ENCODE measurements at places on chromosomes 2 and 18. TPM values are rescaled to one million over a fixed set of nuclear protein-coding genes. Genes with fewer than 3 reads are reported as not detected.
A peak's percentile ranks its signal among the peaks of the same experiment; 100 is the strongest.

GRCh38 chr2:209472112-209472832, 48.4 kb downstream of the MAP2 start:
- DNase-seq, result no peak

GRCh38 chr2:174072069-174072468, 106.9 kb upstream of the SP3 start:
- DNase-seq, result no peak

METTL8 gene
- total RNA-seq, result 42.9 TPM

IWS1 gene
- total RNA-seq, result 57.6 TPM

DNA sequence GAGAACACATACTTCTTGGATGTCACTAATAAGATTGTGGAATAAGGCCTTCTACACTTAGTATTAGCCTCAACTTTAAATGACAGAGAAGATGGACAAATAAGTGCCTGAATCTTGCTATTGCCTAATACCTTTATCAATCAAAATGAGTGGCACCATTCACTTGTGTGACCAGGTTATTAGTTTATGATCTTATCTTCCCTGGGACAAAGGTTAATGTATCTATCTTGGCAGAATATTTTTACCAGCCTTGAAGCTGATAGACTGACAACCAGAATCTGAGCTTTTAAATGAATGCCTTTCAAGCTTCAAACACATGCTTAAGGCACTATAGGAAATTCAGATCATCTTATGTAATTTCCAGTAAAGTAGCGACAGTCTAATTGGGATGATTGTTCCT, 202.9 kb downstream of the CCDC85A start:
- no peak for DNase-seq

DNA sequence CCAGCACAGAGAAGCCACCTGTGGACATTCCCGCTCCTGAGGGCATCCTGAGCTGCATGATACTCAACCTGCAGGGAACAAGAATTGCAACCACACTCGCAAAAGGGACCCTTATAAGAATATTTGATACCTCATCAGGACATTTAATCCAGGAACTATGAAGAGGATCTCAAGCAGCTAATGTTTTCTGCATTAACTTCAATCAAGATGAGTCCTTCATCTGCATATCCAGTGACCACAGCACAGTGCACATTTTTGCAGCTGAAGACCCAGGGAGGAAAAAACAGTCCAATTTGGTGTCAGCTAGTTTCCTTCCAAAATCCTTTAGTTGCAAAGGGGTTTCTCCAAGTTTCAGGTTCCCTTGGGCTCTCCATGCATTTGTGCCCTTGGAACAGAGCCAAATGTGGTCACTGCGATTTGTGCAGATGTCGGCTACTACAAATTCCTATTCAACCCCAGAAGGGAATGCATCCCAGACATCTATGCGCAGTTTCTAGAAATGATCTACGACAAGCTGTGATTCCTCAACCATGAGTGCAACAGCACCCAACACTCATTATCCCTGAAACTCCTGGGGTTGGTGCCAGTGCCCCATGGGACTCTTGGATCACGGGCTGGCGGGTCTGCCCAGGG, 23.3 kb upstream of the FHOD3 start:
- DNase-seq, result no peak

DNA sequence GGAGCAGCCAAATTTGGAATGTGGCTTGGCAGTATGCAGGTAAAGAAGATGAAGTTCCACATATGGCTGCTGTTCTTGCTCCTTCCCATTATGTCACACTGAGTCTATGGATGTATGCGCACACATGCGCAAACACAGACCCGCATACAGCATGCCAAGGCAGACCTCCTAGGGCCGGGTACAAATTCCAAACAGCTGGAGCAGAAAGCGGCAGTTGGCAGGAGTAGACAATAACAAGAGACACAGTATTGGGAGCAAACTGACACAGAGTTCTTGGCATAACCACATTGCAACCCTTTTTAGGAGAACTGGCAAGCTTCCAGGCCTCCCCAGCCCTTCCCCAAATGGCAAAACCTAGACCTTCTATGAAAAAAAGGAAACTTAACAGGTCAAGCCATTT, 268.9 kb downstream of the SP3 start:
- DNase-seq, result no peak

PLGLB2 gene
- total RNA-seq, result 1.8 TPM

G6PC2 gene
- not detected for total RNA-seq

GRCh38 chr2:230737791-230738226, 25.2 kb downstream of the CAB39 start:
- DNase-seq, result no peak

GRCh38 chr18:715626-716025, 3.2 kb upstream of the ENOSF1 start:
- no peak for DNase-seq

- DNase-seq, result no peak
Measured at GRCh38 chr2:21020031-21020667, 23.7 kb downstream of the APOB start.

DNA sequence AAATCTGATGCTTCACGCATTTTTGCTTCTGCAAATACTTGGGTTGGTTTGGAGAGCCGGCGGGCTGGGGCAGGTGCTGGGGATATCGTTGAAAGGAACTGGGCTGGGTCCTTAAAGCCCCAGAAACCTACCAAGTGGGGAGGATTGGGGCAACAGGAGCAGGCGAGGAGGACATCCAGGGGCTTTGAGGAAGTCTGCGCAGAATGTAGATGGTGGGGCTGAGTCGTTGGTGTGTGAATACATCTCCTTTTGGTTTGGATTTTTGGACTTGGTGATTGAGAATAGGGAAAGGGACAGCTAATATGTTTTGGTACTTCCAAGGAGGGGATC, 1.1 kb downstream of the DCC start:
- DNase-seq, result no peak

DNA sequence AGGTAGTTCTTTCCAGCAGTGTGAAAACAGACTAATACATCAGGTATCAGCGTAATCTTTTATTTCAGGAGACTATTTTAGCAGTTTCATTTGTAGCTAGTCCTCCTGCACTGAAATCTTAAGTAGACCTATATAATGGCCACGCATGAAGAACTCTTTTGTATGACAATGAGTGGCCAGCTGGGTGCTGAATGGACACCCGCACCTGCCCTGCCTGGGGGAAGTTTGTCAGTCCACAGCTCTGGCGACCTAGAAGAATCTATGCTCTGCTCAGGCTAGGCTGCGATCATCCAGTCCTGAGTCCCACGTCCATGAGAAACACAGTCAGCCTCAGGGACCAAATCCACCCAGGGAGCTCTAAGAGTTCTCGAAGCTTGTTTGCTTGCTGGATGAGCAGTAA, 709.2 kb upstream of the ID2 start:
- DNase-seq, result no peak

GRCh38 chr18:35470435-35470834, 27.3 kb downstream of the INO80C start:
- no peak for DNase-seq

GRCh38 chr2:43085929-43086328, 140.5 kb downstream of the ZFP36L2 start:
- no peak for DNase-seq

GRCh38 chr2:215794829-215795546, 218.4 kb downstream of the MREG start:
- DNase-seq, result no peak

DNA sequence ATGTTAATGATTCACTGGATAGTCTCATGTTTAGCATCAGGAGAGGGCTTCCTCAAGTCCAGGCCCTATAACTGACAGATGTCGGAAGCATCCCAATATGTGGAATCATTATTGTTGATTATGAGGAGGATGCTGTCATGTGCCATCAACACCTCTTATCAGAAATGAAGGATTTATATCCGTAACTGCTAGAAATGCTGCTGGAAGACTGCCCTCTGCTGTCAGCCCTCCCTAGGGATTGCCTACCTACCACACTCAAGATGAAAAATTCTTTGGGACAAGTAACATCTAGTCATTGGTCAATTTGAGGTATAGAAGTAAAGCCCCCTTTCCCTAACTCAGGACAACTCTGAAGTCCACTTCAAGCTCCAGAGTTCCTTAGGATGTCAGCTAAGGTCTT, 1166.5 kb upstream of the NXPH2 start:
- DNase-seq, result no peak

C2orf15 gene
- total RNA-seq, result 0.26 TPM

FAP gene
- total RNA-seq, result not detected

DNA sequence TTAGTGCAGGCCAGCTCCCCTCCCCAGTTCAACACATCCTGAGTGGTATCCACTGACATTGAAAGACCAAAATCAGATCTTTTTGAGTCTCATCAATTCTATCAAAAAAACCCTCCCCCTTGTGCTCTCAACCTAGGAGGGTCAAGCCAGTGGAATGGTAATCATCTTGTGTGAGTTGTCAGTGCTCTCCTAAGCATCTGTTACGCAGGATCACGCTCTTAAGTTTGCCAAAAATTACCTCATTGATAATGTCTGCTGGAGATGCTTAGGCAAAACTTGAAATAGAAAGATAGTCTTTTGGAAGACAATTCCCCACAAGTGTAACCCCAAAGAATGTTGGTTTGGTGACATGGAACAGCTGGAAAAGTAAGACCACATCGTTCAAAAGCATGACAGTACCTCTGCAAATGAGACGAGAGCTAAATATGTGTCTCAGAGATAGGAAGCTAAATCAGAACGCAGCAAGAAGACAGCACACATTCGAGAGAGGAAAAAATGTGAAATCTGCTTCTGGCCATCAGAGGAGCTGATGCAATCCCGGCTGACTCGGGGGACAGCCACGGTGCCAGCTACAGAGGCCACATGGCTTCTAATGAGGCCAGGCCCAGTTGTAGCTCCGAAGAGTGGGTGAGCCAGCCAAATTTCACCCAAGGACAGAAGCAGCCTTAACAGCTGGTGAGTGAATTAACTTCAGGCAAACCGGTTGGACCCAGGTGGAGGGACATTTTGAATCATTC, 753.9 kb downstream of the RNF144A start:
- peak; percentile 60 for DNase-seq

- no peak for DNase-seq
Measured at GRCh38 chr2:163834221-163834620, 98.4 kb upstream of the FIGN start.

GRCh38 chr2:100645695-100646429, 83.1 kb downstream of the PDCL3 start:
- no peak for DNase-seq

DNA sequence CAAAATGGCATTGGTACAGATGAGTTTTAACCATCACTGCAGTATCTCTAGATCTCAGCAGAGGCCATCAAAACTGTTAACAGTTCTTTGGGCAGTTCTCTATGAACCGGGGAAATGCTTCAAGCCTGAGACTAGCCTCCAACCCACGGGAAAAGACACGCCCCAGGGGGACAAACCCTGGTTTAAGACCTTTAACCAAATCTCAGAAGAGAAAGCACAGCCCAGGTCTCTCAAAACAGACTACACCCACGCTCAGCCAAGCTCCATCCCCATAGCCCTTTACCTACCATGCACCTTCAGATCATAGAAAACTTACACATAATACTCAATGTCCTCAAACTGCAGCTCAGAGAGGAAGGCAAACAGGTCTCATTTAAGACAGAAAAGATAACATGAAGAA, 78.3 kb downstream of the TMEM163 start:
- DNase-seq, result peak; percentile 44

DNA sequence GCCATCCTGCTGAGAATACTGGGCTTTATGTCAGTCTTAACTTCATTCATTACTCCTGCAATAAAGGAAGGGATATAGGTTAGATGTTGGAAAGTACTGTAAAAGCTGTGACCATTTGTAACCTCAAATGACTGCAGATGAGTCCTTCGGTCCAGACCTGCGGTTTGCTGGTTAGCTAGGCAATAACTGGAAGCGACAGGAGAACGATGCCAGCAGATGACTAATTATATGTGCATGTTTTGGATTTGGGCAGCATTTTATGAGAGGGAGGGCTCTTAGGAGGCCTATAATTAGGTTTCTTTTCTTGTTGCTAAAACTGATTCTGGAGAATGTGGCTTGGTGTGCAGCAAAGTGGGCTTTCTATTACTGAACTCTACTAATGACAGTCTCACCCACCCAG, 205.6 kb downstream of the TMEM182 start:
- no peak for DNase-seq

- DNase-seq, result no peak
Measured at GRCh38 chr2:46647041-46647440, 167.7 kb downstream of the TMEM247 start.

OR6B2 gene
- total RNA-seq, result not detected

DNA sequence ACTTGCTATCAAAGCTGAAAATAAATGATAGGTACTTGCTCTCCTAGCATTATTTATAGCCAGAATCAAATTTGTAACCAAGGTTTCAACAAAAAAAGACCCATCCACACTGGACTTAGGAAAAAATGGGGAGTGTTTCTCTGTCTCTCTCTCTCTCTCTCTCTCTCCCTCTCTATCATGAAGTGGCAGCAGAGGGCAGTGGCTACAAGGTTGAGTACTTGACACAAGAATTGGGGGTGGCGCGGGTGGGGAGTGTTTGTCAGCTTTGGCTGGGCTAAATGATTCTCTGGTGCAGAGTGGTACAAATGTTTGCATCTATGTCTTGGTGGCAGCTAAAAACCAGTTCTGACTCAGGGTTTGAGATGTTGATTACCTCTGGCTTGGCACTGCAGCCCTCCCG, 85.0 kb downstream of the RBM43 start:
- no peak for DNase-seq

DNA sequence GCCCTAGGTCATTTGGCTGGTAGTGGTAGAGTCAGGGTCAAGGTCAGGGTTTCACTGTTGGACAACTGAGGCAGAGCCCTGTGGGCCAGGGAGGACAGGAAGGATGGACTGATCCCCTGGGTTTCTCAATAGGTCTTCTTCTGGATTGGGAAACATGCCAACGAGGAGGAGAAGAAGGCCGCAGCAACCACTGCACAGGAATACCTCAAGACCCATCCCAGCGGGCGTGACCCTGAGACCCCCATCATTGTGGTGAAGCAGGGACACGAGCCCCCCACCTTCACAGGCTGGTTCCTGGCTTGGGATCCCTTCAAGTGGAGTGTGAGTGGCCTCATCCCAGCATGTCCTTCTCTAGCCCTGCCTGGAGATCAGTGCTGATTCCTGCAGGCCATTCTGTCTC, 18.1 kb downstream of the VIL1 start:
- no peak for DNase-seq

All from activated CD4-positive, alpha-beta T cell treated with anti-CD3 and anti-CD28 coated beads, Interleukin-2, amount 10 ng/mL, durations not matched to agents 24 days and 14 days (primary cell).